Activated CD4-positive, alpha-beta T cell treated with anti-CD3 and anti-CD28 coated beads, Interleukin-2, Interleukin-4, amounts not matched to agents 100 ng/mL and 50 ng/mL, durations not matched to agents 16 hours and 8 hours (primary cell): ENCODE measurements at places on chromosomes 12 and 14.
A peak's percentile ranks its signal among the peaks of the same experiment; 100 is the strongest.

DNA sequence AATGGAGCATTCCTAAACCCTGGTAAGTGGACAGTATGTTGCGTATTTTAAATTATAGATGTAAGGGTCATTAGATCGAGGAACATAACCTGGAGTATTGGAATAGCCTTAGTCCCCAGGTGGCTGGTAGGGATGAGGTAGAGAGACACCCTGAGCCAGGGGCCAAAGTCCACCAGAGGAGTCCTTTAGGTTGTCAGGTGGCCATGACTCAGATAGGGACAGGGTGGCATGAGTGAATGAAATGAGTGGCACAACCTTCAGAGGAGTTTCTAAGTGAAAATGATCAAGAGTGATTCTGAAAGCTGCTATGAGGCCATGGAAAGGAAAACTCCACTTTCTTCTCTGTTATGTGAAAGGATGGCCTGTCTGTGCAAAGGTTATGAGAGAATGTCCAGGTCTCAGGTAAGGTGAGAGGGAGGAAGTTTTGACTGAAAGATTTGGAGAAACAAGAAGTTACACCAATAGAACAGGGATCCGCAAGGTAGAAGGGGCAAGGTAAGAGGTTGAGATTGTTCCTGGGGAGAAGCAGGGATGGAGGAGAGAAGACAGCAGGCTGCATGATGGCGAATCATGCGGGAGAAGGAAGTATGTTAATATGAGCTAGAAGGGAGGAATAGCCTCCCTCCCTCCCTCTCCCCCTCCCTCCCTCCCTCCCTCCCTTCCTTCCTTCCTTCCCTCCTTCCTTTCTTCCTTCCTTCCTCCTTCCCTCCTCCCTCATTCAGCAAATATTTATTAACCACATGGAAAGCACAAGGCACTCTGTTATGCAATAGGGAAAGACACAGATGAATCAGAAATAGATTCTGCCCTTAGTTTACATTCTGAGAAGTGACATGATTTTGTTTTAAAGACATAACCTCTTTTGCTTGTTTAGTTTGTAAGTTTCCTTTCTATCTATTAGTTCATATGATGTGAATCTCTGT, 14.0 kb upstream of the RIPK3 start:
- no peak for DNase-seq

GRCh38 chr12:13250416-13250815, 53.9 kb downstream of the EMP1 start:
- DNase-seq, result no peak

- DNase-seq, result peak; percentile 77
These were observed 67.2 kb upstream of the HMGA2 start for GRCh38 chr12:65756956-65757511.

DNA sequence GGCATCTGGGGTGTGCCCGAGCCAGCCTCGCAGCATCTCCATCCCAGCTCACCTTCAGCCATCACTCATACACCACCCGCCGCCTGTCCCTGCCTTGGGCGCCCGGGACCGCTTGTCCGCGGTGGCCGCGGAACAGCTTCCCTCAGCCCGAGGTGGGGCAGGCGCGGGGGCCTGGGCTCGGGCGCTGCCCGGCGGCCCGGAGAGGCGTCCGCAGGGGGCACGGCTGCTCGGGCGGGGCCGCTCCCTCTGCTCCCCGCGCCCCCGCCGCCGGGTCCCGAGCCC, 430 bp downstream of the SLC41A2 start:
- DNase-seq, result peak; percentile 17

DNA sequence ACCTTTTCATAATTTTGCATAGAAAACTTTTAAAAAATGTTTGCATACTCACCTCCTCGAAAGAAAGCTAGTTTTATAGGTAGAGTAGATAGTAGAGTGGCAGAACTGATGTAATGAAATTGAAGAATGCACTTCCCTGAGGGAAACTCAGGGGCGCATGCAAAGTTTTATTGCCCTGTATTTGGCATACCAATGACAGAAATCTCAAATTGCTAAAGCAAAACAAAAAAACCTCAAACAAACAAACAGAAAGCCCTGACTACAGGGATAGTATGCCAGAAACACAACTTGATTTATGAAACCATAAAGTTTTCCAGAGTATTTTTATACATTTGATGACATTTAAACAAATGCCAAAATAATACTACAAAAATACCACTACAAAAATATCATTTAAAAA, 1.8 kb downstream of the RASSF9 start:
- no peak for DNase-seq

GRCh38 chr12:3230758-3231375, 153.7 kb downstream of the TSPAN9 start:
- no peak for DNase-seq

- DNase-seq, result no peak
These were observed 336.4 kb downstream of the FOXG1 start for GRCh38 chr14:29102996-29103395.

DNA sequence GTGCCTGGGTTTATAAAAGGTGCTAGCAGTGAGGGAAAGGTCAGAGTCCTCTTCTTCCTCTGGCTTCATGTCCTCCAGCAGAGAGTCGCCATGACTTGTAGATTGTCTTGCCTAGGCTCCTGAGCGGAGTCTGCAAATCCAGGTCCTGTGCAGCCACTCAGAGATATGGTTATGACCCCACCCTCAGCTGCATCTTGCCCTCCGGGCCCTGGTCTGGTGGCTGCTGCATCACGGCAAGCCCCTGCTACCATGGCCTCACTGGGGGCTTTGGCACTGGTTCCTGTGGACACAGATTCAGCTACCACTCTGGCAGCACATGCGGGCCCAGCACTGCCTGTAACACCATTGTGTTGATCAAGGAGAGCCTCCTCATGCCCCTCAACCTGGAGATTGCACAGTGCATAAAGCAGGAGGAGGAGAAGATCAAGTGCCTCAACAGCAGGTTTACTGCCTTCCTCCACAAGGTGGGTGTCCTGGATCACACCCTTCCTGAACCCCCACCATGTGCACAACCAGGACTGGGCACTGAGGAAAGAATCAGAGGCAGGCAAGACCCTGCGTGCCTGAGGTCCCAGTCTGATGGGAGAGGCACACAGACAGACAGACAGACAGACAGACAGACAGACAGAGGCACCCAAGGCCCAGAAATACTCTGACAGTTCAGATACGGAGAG, 10.5 kb upstream of the KRT86 start:
- no peak for DNase-seq

- no peak for DNase-seq
These were observed 293.6 kb downstream of the RMST start for GRCh38 chr12:97756066-97756666.

DNA sequence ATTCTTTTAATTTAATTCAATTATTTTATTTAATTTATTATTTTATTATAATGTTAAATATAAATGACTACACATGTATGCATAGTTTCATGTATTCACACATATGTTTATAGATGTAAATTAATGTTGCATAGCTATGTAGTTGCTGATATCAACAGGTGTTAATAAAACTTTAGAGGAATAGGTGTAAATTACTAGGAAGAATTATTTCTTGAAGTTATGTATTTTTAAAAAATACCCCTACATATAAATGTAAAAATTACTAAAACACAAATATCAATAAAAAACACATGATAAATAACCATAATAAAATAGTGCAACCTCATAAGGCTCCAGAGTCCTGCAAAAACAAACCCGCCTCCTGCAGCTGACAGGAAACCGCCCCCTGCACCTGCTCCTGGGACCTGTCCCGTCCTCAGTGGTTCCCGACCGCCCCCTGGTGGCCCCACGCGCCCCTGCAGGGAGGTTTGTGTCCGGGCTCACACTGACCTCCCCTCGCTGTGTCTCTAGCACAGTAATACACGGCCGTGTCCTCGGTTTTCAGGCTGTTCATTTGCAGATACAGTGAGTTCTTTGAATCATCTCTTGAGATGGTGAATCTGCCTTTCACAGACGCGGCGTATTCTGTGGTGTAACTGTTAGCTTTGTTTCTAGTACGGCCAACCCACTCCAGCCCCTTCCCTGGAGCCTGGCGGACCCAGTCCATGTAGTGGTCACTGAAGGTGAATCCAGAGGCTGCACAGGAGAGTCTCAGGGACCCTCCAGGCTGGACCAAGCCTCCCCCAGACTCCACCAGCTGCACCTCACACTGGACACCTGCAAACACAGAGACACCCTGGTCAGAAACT, 1264.0 kb downstream of the TMEM121 start:
- DNase-seq, result peak; percentile 86

DNA sequence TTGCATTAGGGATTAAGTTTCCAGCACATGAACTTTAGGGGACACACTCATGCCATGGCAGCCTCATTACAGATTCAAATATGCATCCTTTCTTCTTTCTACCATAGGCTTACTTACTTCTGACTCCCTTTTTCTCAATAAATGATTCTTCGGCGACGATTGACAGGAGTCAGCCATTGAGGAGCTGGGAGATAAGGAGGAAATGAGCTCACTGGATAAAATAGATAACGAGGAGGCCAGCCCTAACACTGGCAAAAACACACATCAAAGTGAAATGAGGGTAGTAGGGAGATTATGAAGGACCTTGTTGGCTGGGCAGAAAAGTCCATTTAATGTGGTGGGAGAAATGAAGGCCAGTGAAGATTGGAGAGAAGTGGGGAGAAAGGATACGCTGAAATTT, 172.2 kb downstream of the SLC41A2 start:
- DNase-seq, result no peak

- DNase-seq, result no peak
These were observed 3.6 kb downstream of the CCDC85C start for GRCh38 chr14:99600232-99600888.

DNA sequence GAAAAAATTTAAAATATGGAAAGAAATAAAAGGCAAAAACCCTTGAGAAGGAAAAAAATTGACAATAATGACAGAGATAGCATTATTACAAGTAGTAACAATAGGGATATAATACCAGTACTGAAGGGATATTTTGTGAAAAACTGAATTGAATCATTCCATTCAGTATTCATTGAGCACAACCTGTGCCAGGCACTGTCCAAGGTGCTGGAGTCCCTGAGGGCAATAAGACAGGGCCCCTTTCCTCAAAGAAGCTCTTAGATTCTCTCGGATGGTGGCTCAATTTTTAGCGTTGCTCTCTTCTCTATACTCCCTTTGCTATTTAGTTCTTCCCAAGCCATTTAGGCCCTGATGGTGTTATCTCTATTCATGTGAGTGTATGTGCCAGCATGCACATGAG, 34.3 kb upstream of the GAS2L3 start:
- DNase-seq, result peak; percentile 9

- DNase-seq, result no peak
These were observed 6.8 kb upstream of the ASIC1 start for GRCh38 chr12:50050410-50051098.

DNA sequence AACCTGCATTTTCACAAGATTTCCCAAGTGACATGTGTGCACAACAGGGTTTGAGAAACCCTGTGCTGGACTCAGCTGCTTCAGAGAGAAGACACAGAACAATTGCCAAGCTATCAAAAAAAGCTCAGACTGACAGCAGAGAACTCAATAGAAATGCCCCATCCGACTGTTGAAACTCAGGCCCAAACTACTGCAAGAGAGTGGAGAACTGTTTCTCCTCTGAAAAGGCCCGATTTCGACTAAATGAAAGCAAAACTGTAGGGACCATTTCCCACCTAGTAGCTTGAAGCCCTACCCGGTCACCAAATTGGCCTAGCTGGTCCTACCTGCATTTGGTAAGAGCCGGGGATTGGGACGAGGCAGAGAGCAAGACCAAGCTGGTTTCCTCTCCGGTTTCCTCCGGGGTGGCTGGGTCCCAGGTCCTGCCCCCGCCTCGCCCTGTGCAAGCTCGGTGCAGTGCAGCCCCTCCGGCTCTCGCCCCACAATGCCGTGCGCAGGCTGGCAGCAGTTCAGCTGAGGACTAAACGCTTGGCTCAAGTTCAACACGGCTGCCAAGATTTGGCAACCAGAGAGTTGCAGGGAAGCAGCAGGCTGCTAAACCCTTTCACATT, 1180.6 kb downstream of the VRK1 start:
- peak; percentile 83 for DNase-seq

DNA sequence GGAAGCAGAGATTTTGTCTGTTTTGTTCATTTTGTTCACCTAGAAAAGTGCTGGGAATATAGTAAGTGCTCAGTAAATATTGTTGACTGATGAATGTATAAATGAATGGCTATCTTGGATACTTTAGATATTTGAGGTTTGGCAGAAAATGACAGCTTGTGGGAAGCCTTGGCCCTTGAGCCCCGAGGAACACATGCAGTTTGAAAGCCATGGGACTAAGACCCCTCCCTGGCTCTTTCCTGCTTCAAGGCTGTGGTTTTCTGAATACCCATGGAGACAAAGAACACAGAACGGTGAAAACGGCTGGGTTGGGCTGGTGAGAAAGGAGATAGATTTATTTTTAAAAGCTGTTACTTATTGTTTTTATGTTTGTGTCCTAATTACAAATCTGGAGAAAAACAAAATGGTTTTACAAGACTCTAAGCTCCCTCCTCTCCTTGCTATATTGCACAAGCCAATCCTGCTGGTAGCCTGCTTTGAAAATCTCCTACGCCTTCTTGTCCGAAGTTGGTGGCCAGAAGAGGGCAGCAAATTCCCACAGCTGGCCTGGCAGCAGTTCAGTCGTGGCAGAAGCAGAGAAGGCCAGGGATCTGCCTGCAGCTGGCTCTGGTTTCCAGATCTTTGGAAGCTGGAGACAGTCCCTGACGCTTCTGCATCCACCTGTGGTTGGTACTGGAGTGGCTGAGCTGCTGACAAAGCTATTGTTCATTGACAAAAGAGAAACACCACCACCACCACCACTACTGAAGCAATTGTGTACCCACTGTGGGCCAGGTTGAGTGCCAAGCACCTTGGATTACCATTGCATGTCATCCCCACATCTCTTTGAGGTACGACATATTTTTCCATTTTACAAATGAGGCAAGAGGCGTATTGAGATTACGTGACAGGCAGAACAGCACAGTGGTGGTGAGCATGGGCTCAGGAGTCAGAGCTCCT, 5.2 kb upstream of the KRT85 start:
- DNase-seq, result peak; percentile 42

- DNase-seq, result no peak
These were observed 34.2 kb upstream of the C12orf50 start for GRCh38 chr12:88063375-88063774.

DNA sequence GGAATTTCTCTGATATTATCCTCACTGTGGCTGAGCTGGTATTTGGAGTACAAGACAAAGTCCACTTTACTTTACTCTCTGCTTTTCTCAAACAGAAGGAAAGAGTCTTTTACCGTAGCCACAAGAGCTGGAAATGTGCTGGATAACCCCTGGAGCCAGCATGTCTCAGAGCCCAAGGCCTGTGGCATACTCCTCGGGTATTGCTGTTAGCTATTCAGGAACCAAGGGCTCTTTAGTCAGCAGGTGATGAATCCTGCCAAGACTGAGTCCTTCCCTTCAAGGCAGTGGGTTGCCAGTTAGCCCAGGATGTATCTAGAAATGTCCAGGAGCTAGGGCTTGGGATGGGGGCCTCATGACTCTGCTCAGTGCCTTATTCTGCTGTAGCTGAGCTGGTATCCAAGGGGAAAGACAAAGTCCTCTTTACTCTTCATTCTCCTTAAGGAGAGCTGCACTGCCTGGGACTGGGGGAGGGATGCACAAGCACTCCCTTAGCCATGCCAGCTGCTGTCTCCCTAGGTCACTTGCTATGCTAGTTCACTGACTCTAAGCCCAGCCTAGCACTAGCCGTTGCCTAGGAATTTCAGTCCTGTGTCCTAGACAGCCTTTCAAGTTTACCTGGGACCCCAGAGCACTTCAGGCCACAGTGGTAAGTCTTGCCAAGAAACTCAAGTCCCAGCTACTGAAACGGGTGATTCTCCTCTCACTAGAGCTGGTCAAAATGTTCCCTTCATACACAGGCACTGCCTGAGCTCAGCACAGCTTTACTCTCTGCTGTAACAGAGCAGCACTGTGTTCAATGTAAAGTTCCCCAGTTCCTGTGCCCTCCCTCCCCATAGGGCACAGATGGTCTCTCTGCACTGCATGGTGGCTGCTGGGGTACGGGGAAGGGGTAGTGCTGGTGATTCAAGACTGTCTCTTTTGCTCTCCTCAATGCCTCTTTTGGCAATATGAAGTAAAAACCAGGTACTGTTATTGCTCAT, 136.4 kb downstream of the SLC35F4 start:
- DNase-seq, result no peak
